PC-9 (cell line): ENCODE measurements at places on chromosomes 5 and 9. TPM values are rescaled to one million over a fixed set of nuclear protein-coding genes. Genes with fewer than 3 reads are reported as not detected.

DNA sequence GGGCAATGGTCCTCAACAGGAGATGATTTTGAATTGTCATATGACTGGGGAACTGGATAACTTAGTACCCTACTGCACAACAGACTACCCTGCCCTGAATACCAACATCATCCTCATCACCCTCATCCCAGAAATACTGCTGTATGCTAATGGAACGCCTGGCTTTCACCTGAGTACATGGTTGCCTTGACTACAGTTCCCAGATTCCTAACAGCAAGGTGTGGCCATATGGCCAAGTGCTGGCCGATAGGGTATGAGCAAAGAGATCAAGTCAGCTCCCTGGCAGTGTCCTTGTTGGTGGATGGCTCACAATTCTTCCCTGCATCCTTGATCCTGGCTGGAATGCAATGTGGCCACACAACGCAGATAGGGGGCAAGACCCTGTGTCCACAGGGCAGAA, 31.2 kb upstream of the IRX2 start:
- no peak overlapping the region for H3K4me3 ChIP-seq
- no peak overlapping the region for H3K27ac ChIP-seq
- H3K27me3 ChIP-seq: no peaks in the 10 kb centered on the region

DNA sequence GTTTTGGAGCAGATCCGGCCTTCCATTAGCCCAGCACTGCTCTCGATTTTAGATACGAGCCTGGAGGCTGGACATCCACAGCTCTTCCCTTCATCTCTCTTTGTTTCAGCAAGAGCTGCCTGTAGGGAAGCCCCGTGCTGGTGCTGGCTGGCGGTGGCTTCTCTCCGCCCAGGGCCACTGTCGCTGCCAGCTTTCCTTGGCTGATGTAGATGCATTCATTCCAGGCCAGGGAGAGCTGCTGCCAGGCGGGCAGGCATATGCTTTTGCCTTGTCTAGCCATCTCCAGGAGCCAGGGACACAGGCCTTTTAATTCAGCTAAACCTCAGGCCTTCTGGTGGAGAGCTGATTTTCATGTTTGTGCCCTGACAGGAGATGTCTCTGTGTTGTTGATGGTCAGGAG, 409.3 kb upstream of the CLINT1 start:
- H3K4me3 ChIP-seq: no peak overlapping the region
- H3K27me3 ChIP-seq: no peaks in the 10 kb centered on the region
- DNase-seq: no peak

DNA sequence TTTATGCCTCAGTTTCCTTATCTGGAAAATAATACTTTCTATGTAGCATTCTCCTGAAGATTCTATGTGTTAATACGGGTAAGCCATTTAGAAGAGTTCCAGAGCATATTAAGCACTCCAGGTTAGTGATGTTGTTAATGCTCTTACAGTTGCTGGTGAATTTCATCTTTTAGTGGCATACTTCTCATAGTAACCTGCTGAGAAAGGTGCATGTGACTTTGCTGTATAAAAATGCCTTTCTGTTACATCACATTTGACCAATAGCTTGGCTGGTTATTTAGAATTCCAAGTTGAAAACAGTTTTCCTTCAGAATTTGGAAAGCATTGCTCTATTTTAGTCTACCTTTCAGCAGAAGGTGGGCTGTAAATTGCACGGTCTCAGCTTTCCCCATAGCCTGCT, 27.2 kb downstream of the GCNT1 start:
- H3K4me1 ChIP-seq: peaks cover 7% of the 10 kb centered on the region; the same call in 1 of the 2 replicates
- no peaks in the 10 kb centered on the region for H3K27me3 ChIP-seq
- H3K36me3 ChIP-seq: no peaks in the 10 kb centered on the region
- H3K27ac ChIP-seq: no peak overlapping the region
- no peak overlapping the region for H3K4me3 ChIP-seq

GRCh38 chr5:139251281-139251687, 42.3 kb upstream of the MATR3 start:
- H3K27me3 ChIP-seq: no peaks in the 10 kb centered on the region
- no peak for DNase-seq
- no peak overlapping the region for H3K4me3 ChIP-seq

GRCh38 chr5:106940986-106941385, 729.8 kb downstream of the EFNA5 start:
- no peaks in the 10 kb centered on the region for H3K36me3 ChIP-seq
- DNase-seq: peak; percentile 16
- 0 out of 2 replicates have a peak, but pooled peaks cover 7% of the 10 kb centered on the region for H3K4me1 ChIP-seq
- no peak overlapping the region for H3K27ac ChIP-seq
- H3K27me3 ChIP-seq: no peaks in the 10 kb centered on the region
- no peak overlapping the region for H3K4me3 ChIP-seq

Gene PRDM9
- total RNA-seq: not detected in 2 replicates

DNA sequence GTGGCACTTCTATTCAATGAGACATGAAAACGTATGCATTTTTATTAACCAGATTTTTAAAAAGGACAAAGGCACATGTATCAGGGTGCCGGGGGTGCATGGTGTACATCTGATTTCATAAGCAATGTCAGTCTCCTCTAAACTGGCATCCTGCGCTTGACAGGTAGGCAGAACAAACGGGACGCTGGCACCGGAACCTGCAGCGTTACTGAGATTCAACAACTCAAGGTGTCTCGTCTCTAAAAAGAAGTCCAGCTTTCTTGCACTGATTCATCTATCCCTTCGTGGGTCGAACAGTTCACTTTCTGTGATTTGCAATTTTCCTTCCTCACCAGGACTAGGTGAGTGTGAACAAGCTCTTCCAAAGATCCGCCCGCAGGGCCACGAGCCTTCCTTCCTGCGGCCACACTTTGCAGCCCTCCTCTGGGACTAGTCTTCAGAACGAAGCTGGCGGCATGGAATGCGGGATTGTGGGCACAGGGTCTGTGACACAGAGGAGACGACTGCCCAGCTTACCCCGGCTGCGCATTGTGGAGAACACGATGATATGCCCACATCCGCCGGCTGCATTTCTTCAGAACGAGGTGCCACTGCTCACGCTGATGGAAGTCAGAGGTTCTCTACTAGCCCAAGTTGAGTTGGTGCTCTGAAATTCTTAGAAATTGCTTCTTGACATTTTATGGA, 7.2 kb downstream of the SLC6A3 start:
- DNase-seq: no peak
- no peaks in the 10 kb centered on the region for H3K4me1 ChIP-seq
- no peak overlapping the region for H3K4me3 ChIP-seq
- no peak overlapping the region for H3K27ac ChIP-seq
- no peaks in the 10 kb centered on the region for H3K36me3 ChIP-seq
- peaks cover 97% of the 10 kb centered on the region for H3K27me3 ChIP-seq

DNA sequence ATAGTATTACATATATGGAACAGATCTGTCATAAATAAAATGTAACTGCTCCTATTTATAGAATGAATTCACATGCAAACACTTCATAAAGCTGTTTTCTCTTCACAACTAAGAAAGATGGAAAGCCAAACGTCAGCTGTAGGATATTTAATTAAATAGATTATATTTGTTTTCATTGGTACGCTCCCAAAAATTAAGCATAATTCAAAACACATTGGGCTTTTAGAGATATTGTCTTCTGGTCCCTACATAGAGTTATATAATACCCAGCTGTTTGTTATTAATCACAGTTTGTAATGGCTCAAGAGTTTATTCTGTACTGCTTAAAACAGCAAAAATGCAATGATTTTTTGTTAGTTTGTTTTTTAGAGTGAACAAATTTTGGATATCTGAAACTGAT, 61.2 kb downstream of the MRPS30 start:
- H3K4me1 ChIP-seq: peaks cover 17% of the 10 kb centered on the region
- DNase-seq: no peak

Gene SPARC
- total RNA-seq: 68.7 and 84.1 TPM in 2 replicates

DNA sequence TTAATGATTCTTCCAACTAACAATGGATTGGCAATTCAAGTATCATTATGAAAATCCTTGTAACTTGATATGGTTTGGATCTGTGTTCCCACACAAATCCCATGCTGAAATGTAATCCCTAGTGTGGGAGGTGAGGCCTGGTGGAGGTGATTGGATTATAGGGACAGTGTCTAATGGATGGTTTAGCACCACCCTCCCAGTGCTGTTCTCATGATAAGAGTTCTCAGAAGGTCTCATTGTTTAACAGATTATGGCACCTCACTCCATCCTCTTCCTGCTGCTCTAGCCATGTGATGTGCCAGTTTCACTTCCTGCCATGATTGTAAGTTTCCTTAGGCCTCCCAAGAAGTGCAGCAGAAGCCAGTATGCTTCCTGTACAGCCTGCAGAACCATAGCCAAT, 1116.2 kb upstream of the EDIL3 start:
- H3K36me3 ChIP-seq: no peaks in the 10 kb centered on the region
- H3K4me1 ChIP-seq: no peaks in the 10 kb centered on the region
- DNase-seq: no peak
- no peak overlapping the region for H3K27ac ChIP-seq

Gene IL11RA
- total RNA-seq: 8.5 and 8.7 TPM in 2 replicates

- no peak overlapping the region for H3K4me3 ChIP-seq
- H3K4me1 ChIP-seq: peaks cover 12% of the 10 kb centered on the region
- peak overlapping the region; percentile 25 for H3K27ac ChIP-seq
- DNase-seq: peak; percentile 42
- no peaks in the 10 kb centered on the region for H3K36me3 ChIP-seq
Observed at GRCh38 chr5:59722874-59723273, 170.7 kb downstream of the PDE4D start.

DNA sequence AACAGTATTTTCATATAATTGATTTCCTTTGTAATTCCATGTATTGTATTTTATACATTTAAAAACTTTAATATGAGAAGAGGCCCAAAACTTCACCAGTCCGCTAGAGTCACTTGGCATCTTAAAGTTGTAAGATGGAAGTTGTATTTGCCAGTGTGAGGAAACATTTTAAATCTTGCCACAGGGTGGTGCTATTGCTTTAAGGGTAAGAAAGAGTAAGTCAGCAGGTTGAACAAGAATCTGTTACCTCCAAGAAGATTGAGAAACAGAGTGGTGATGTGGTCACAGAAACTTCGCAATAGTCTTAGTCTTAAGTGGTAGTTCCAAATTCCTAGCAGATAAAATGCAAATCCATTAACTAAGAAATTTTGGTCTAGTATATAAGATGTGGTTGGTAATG, 39.8 kb upstream of the RANBP6 start:
- peak; percentile 44 for DNase-seq
- no peak overlapping the region for H3K27ac ChIP-seq
- no peaks in the 10 kb centered on the region for H3K27me3 ChIP-seq
- H3K4me1 ChIP-seq: peaks cover 9% of the 10 kb centered on the region; the same call in 1 of the 2 replicates
- no peaks in the 10 kb centered on the region for H3K36me3 ChIP-seq

Gene FAM151B
- 1.4 and 1.7 TPM in 2 replicates for total RNA-seq

DNA sequence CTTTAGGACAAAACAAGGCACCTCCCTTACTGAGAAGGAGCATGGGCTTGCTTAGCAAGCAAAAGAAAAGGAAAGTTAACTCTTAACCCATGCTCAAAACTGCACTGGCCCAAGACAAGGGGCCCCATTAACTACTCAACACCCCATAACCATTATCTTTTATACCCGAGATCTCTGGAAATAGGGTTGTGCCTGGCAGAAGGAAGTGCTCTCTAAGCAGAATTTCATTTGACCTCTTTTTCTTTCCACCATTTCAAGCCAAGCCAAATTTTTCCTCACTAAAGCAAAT, 167.2 kb downstream of the RASEF start:
- no peak overlapping the region for H3K4me3 ChIP-seq
- DNase-seq: no peak
- no peaks in the 10 kb centered on the region for H3K4me1 ChIP-seq
- H3K27me3 ChIP-seq: no peaks in the 10 kb centered on the region
- no peaks in the 10 kb centered on the region for H3K36me3 ChIP-seq

Gene F2RL2
- 1.5 and 3.5 TPM in 2 replicates for total RNA-seq
